GM23338 (cell line): ENCODE measurements at places on chromosomes 16 and 17. TPM values are rescaled to one million over a fixed set of nuclear protein-coding genes. Genes with fewer than 3 reads are reported as not detected.
A peak's percentile ranks its signal among the peaks of the same experiment; 100 is the strongest.

RAB26 gene
- total RNA-seq: 3.7 and 4.1 TPM in 2 replicates

C1QTNF1 gene
- total RNA-seq: 1.9 and 5.2 TPM in 2 replicates

GRCh38 chr17:82230609-82231311 lies 1.9 kb downstream of the SLC16A3 start:
- DNase-seq: peak; percentile 85

GRCh38 chr17:8935191-8935590 lies 30.3 kb downstream of the PIK3R5 start:
- peak; percentile 10 for DNase-seq

GRCh38 chr17:1367351-1367745 lies 32.7 kb downstream of the YWHAE start:
- DNase-seq: no peak

SHISA6 gene
- total RNA-seq: 0.52 TPM in 1 of 2 replicates, not detected in the other

DNA sequence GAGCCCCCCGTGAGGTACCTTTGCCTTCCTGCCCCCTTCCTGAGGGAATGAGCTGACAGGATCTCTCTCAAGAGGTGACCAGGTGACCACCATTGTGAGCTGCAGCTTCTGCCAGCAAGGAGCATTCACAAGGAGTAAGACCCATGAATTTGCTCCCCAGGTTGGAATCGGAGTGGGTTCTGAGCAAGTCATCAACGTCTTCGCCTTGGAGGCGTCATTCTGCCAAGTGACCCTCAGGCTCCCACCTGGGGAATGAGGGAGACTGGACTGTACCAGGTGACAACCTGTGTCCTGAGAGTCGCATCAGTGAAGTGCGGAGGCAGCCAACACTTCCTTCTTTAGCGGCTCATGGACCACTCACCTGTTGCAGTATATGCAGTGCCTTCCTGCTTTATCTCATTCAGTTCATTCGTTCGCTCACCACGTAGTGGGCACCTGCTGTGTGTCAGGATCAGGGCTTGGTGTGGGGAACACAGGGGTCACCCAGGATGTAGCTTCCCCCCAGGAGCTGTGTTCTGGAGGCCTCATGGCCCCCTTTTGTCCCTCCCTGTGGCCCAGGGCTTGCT lies 22.8 kb downstream of the WSCD1 start:
- no peak for DNase-seq

- no peak for DNase-seq
Observed at GRCh38 chr16:67449336-67449735, 18.4 kb downstream of the HSD11B2 start.

- peak; percentile 62 for DNase-seq
Observed at GRCh38 chr17:9021158-9021991, at the start of gene NTN1. TSS of gene NTN1 (plus strand) at chr17:9021510. CDS start at chr17:9022374, 864 bp downstream.

GRCh38 chr17:2022647-2023240 lies 2.4 kb downstream of the RTN4RL1 start:
- no peak for DNase-seq
